ENCODE measurements at places on chromosomes 2 and 18.

GRCh38 chr2:179595284-179595683, 266.1 kb downstream of the ZNF385B start:
- DNase-seq: no peak

GRCh38 chr2:146385031-146385430, 1459.8 kb upstream of the ACVR2A start:
- no peak for DNase-seq

GRCh38 chr18:66971960-66972359, 368.1 kb upstream of the CDH19 start:
- DNase-seq: no peak

GRCh38 chr18:35019933-35020332, 21.3 kb upstream of the MAPRE2 start:
- DNase-seq: no peak

GRCh38 chr2:64344999-64345576, 108.9 kb upstream of the LGALSL start:
- no peak for DNase-seq

GRCh38 chr2:207993151-207993763, 32.1 kb downstream of the PLEKHM3 start:
- DNase-seq: no peak

GRCh38 chr18:73199151-73199550, 331.4 kb upstream of the NETO1 start:
- DNase-seq: no peak

DNA sequence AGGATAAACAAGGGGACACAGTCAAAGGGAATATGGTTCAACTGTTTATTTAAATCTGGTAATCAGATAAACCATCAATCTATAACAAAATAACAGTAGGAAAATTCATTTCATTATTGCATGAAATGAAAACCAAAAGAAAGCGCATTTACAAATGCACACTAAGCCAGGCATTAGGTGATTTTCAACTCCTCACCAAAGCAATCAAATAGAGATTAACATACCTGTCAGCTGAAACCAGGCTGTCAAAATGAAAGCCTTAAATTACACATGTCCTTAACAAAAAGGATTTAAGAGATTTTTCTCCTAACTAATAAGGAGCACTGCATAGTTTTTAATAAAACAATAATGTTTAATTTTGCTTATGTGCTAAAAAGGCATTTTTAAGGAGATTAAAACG, 23.0 kb downstream of the STK39 start:
- DNase-seq: no peak

GRCh38 chr2:217142649-217143266, 282.9 kb upstream of the TNP1 start:
- DNase-seq: peak; percentile 53

DNA sequence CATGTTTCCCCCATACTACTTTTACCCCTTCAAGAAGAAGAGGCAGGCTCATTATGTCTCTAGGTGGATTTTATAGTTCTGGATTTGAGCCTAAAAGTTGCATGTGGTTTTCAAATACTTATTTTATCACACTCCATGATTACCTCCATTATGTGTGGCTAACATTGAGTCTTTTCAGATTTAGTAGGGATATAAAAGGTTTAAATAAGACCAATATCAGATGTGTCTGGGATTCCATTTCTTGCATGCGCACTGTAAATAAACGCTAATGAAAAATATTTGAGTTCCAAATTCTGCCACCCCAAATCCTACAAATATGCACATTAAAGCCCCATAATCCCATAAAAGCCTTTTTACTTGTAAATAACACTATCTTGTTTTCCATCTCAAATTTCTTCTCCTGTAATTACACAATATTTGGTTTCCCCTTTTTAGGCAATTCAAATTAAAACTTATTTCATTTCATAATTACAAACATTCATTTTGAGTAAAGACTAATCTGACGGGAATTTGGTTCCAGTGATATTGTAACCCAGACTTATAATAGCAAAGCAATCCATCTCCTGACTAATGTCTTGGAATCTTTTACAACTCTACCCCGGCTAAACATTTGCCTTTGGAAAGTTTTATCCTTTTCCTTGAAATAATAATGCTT, 600.0 kb downstream of the SLC4A3 start:
- DNase-seq: no peak

- no peak for DNase-seq
Observed at GRCh38 chr18:77062518-77063003, 70.0 kb downstream of the MBP start.

GRCh38 chr2:136538489-136538888, 226.9 kb upstream of the THSD7B start:
- DNase-seq: no peak

DNA sequence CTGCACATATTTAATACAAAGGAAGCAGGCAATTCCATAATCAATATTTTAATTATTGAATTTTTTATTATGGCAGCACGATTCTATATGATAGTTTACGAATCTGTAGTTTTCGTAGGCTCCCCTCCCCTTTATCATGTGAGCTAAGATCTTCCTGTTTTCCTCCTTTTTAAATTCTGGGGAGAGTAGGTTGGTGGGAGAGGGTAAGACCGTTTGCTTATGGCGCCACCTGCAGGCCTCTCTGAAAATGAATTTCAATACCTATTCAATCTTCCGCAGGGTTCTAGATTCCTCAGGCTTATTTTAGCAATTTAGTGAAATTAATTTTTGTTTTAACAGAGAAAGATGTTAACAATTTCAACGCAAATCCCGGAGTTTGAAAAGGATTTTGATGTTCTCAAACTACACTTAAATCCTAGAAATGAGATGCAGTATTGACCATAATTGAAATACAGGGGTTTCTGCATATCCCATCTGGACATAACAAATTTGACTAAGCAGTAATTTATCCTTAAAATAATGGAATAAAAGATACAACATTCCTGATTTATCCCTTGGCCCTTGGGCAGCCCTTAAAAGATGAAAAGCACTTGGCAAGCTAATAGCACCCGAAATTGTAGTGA, 12.8 kb upstream of the GBX2 start:
- peak; percentile 86 for DNase-seq

DNA sequence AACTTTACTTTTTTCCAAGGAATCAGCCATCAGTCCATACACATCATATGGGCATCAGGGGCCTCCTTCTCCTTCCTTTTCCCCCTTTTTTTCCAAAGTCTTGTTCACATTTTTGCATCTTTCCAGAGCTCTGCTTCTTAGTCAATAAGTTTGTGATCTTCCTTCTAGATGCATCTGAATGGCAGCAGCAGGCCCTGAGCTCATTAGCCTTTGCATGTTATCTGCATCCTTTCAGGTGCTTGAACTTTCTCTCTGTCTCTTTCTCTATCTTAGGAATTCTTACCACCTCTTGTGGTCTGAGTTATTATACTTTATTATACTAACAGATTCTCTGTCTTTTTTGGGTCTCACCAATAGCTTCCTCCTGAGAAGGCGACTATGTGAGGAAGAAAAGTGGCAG, 312.4 kb upstream of the FANCL start:
- no peak for DNase-seq

GRCh38 chr2:141641462-141641861, 489.4 kb downstream of the LRP1B start:
- no peak for DNase-seq

Data from dermis microvascular lymphatic vessel endothelial cell (primary cell).